ENCODE measurements at places on chromosomes 7 and 10.

DNA sequence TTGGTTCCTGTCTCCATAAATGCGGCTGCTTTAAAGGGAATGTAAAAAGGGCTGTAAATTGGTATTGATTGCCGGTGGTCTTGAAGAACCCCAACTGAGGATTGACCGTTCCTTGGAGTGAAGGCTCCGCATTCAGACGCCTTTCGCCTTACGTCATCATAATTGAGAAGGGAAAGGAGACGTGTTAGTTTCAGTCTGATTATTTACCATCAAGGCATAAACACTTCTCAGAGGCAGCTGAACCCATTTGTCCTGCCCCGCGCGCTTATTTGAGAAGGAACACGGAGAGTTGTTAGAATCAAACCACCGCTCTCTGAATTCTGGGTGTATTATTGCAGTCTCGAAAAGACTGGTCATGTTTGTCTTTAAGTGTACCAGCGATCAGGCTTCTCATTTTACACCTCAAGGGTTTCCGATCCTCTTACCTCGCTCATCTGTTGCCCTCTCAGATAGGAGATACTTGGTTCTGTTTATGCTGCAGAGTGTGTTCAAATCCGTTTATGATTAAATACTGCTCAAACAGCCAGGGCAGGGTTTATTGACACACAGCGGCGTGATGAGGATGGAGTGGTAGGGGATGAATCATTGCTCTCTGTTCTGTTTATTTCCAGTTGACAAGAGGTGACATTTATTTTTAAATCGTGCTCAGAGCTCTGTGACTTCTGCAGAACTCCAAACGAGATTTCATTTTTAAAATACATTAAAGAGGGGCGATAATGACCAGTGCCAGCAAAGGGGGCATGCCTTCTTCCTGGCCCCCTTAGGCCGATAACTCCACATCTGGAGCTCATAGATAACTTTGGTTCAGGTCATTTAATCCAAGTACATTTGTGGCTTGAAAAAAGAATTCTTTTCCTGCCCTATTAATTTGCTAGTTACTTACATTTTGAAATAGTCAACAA lies 30.4 kb downstream of the FOXK1 start:
- no peak for DNase-seq

DNA sequence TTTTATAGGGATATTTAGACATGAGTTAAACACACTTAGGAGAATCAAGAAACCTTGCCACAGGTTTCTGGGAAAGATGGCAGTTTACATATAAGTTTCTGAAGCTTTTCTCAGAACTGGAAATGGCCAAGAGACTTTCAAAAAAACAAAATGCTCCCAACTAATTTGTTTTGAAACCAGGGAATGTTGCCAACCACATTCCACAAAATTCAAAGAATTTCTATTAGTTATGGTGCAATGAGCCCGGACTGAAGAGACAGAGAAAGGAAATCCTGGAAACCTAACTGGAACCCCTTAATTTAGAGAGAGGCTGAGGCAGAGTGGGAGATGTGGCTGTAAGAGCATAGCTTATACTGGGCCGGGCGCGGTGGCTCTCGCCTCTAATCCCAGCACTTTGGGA lies 128.5 kb downstream of the PTEN start:
- DNase-seq = no peak

DNA sequence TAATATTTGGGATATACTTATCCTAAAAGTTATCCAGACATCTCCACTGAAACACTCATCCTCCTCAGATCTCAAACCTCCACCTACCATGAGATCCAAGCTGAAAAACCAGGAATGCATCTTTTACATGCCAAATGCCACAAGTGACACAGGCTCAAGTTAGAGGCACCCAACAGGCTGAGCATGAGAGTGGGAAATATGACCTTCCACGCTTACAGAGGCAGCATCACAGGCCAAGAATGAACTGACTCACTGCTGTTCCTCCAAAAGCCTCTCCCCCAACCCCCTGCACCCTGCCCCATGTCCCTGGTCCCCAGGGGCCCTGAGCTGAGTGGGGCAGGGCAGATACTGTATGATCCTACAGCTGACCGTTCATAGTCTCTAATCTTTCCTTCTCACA lies 4.8 kb upstream of the MTPAP start:
- DNase-seq = peak; percentile 41

- no peak for DNase-seq
These were observed 12.5 kb upstream of the CH25H start for GRCh38 chr10:89219513-89220218.

- no peak for DNase-seq
These were observed 219.1 kb upstream of the MKI67 start for GRCh38 chr10:128345353-128345752.

DNA sequence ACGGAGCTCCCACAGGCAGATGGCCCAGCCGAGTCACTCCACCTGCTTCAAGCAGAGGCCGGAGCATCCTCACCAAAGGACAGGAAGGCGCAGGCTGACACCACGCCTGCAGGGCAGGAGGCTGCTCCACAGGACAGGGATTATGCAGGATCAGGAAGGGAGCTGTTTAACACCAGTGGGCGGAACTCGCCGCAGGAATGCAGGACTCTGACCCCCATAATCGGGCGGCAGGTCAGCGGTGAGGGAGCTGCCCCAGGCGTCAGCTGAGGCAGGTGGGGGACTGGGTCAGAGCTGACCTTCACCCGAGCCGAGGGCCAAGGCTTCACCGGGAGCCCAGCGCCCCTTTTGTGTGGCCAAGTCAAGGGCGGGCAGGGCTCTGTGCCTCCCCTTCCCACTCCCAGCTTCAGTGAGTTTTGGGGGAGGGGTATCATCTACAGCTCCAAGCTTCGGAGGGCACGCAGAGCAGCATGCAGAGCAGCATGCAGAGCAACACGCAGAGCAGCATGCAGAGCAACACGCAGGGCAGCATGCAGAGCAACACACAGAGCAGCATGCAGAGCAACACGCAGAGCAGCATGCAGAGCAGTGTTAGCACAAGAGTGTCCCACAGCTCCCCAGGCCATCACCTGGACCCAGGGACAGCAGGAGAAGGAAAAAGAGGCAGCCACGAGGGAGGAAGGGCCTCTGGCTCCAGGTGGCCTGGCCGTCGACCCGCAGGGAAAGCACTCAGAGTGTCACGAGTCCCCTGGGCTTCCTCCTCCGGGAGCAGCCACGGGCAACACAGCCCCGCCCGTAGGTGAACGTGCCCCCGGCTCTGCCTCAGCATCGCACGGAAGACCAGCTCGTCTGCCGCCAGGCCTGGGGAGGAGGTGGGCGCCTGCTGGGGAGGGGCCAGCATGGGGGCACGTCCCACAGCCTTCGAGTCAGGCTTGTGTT lies 151.7 kb upstream of the PPP2R2D start:
- DNase-seq = no peak

GRCh38 chr10:64261676-64262075 lies 740.5 kb downstream of the REEP3 start:
- no peak for DNase-seq

DNA sequence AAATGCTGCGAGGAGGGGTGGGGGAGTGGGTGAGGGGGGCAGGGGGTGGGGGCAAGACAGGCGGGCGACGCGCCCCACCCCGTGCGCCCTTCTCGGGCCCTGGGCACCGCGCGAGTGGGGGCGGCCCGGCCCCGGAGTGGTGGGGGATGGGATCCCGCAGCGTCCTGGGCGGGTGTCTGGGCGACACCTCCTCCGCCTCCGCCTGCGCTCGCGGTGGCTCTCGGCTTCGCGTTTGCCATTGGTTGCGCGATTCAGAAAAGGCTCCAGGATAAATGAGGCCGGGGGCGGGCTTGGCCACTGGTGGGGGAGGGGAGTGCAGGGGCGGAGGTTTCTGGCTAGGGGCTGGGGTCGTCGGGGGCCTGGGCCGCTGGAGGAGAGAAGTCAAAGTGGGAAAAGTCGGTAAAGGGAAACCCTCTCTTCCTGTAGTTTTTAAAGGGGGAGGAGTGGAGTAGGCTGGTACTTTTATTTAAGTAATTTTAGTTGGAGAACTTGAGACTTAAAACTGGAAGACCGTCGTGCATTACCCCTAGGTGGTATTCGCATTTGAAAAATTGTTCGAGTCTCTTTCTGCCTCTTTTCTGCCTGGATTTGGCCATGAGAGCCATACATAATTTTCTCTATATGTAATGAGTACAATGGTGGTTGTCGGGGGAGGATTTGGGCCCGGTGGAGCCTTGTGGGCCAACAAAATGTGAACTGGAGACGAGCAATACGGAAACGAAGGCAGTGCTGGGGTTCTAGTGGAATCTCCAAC lies 992 bp upstream of the IGF2BP3 start:
- DNase-seq = peak; percentile 91

- no peak for DNase-seq
These were observed 279.2 kb downstream of the THSD7A start for GRCh38 chr7:11552676-11553296.

- no peak for DNase-seq
These were observed 41.7 kb downstream of the DYNC2I1 start for GRCh38 chr7:158898025-158898424.

- DNase-seq = no peak
These were observed 114.0 kb downstream of the PTPN20 start for GRCh38 chr10:47025253-47025539.

DNA sequence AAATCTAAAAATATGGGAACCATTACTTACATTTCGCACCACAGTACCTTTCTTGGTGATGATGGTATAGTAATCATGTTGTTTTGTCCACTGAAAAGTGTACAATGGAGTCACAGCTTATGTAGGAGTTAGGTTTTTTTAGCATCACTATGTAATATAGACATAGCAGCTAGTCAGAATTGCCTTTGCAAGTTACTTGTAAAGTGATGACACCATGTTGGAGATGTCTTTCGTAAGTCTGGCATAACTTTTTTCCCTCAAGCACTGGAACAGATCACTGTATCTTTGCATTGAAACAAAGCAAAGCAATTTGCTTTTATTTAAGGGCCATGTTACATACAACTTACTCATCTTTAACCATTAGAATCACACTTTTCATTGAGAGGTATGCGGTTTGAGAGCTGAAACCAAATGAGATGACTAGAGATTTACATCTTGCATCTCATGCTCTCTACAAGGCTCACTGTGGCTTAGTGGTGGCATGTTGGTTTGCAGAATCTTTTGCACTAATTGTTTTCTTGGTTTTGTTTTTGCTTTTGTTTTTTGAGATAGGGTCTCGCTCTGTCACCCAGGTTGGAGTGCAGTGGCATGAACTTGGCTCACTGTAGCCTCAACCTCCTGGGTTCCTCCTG lies 18.3 kb downstream of the UBN2 start:
- no peak for DNase-seq

- no peak for DNase-seq
These were observed 218.4 kb upstream of the ZNF32 start for GRCh38 chr10:43867113-43867512.

DNA sequence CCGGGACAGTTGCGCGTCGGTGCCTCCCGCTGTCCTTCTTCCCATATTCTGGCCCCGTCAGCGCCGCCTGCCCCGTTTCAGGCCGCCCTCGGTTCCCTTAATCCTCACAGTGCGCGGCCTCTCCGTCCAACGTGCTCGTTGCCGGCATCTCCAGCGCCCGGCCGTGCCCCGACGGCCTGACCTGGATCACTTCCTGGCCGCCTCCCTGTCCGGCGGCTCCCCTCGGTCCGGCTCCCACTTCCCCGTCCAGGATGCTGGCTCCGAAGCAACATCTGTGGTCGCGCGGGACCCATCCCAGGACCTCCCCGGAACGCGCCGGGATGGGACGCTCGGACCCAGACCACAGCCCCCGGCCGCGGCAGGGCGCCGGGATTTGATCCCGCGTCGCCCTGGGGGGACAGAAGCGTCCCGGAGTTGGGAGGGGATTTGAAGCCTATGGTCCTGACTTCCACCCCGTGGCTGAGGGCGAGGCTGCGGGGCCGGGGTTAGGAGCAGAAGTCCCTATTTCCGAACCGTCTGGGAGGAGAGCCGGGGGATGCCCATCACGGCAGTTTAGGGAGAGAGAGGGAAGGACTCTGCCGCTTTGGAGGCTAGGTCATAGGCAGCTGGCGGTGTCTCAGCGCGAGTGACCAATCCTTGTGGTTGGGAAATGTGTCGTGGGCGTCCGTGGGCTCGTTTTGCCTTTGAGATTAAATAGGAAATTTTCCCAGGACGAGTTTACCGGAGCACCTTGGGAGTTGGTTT lies 53.8 kb downstream of the KCTD7 start:
- no peak for DNase-seq

DNA sequence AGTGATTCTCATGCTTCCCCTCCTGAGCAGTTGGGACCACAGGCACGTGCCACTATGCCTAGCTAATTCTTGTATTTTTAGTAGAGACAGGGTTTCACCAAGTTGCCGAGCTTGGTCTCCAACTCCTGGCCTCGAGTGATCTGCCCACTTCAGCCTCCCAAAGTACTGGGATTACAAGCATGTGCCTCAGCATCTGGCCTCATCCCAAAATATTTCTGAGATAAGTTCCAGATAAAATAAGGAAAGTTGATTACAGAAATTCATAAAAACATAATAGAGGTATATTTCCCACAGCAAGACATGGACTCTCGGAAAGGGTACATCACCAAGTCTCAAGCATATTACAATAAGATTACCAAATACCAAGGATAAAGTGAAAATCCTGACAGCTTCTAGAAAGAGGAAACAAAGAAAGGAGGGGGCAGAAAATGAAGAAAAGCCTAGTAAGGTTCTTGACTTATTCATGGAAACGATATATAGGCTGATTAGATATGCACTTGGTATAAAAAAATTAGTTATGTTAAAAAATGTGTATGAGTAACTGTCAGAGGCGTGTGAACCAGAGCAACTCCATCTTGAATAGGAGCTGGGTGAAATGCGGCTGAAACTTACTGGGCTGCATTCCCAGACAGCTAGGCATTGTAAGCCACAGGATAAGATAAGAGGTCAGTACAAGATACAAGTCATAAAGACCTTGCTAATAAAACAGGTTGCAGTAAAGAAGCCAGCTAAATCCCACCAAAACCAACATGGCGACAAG lies 35.0 kb downstream of the IQUB start:
- DNase-seq = no peak

DNA sequence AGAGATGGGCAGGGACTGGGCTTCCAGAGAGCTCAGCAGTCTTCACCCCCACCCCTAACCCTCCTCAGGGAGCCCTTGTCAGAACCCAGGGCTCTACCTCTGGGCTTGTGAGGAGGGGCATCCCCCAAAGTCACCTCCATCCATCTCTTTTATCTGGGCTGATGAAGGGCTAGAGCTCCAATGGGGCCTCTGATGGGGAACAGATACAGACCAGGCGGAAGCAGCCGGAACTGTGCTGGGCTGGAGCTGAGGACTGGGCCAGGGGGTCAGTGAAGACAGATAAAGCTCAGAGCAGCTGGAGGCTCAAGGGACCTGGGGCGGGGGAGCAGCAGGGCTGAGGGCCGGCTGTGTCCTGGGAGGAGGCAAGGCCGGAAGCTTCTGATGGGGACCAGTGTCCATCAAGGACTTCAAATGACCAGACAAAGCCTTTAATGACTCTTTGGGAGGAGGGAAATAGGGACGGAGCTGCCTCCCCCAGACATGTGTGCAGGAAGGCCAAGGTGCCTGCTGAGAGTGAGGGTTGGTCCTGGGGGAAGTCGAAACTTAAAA lies 10.2 kb downstream of the KAZALD1 start:
- DNase-seq = no peak
